Liver (tissue), 10 donors: ENCODE measurements at places on chromosomes 1 and 21. TPM values are rescaled to one million over a fixed set of nuclear protein-coding genes. Genes with fewer than 3 reads are reported as not detected.

GRCh38 chr1:100188617-100189016 is 10.6 kb upstream of the LRRC39 start:
- peaks cover 3% of the 10 kb centered on the region for H3K36me3 ChIP-seq
- peaks cover 5% of the 10 kb centered on the region for H3K4me1 ChIP-seq
- H3K4me3 ChIP-seq = no peak overlapping the region

Gene AMY1A
- not detected for total RNA-seq

DNA sequence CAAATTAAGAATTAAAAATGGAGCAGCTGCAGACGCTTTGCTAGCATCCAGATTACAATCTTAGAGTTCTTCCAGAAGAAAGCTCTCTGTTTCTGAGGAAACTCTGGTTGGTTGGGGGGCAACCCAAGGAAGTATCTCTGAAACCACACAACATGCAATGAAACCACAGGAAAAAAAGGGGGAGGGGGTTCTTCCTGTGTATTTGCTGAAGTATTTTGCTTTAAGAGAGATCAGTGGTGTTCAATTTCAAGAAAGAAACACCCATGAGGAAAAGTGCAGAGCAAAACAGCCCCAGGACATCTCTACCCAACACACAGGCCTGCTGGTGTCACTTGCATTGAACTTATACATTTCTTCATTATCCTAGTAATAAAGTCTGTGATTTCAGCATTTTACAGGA is 19.7 kb upstream of the TIAM1 start:
- no peaks in the 10 kb centered on the region for H3K4me1 ChIP-seq
- DNase-seq = no peak
- no peak overlapping the region for H3K4me3 ChIP-seq
- H3K27me3 ChIP-seq = no peaks in the 10 kb centered on the region

DNA sequence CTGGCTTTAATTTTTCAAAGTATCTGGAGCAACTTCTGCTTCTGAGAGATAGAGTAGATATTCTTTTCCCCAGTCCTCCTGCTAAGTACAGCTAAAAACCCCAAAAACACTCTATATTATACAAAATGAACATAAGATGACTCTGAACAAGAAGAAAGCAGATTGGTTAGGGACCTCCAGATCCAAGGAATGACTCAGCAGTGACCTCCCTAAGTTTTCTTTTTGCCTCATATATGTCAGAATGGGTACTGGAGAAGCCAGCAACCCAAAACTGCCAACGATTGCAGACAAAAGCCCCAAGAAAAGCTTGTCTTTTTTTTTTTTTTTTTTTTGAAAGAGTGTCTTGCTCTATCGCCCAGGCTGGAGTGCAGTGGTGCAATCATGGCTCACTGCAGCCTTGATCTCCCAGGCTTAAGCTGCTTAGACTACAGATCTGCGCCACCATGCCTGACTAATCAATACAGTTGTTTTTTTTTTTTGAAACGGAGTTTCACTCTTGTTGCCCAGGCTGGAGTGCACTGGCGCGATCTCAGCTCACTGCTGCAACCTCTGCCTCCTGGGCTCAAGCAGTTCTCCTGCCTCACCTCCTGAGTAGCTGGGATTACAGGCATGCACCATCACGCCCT is 22.7 kb downstream of the NDUFS5 start:
- no peak overlapping the region for H3K4me3 ChIP-seq
- peaks cover 10% of the 10 kb centered on the region for H3K36me3 ChIP-seq
- no peaks in the 10 kb centered on the region for H3K27me3 ChIP-seq
- peak overlapping the region; percentile 46 for H3K27ac ChIP-seq
- H3K4me1 ChIP-seq = no peaks in the 10 kb centered on the region

Gene C4BPB
- 59.7 TPM for total RNA-seq

Gene ARMH1
- 3.0 TPM for total RNA-seq

DNA sequence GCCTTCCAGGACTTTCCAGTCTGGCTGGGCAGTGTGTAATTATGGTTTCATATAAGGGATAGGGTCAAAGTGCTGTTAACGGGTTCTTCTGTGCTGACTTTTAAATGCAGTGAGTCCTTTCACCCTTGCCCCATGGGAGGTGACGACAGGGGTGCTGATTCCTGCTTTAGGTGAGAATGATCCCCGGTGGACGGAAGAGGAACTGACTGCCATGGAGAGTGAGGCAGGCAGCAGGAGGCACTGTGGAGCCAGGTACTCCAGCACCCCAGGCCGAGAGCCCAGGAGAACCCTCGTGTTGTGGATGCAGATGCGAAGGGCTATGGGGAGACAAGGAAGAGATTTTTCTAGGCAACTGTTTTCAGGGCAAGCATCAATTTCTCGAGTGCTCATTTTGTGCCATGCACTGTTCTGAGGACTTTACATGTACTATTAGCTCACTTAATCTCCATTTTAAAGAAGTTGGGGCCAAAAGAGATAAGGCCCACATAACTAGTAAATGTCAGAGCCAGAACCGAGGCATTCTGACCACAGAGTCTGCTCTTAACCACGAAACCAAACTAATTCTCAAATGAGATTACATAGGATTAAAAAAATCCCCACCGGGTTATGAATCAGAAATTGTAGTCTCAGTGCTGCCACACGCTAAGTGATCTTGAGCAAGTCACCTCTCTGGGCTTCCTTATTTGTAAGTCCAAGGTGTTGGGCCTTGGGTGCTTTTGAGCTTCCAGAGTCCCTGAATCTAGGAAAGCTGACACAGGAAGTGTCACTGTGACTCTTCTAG is 28.2 kb downstream of the STPG1 start:
- no peak overlapping the region for H3K4me3 ChIP-seq
- H3K27me3 ChIP-seq = no peaks in the 10 kb centered on the region
- no peaks in the 10 kb centered on the region for H3K36me3 ChIP-seq
- peaks cover 6% of the 10 kb centered on the region for H3K4me1 ChIP-seq

DNA sequence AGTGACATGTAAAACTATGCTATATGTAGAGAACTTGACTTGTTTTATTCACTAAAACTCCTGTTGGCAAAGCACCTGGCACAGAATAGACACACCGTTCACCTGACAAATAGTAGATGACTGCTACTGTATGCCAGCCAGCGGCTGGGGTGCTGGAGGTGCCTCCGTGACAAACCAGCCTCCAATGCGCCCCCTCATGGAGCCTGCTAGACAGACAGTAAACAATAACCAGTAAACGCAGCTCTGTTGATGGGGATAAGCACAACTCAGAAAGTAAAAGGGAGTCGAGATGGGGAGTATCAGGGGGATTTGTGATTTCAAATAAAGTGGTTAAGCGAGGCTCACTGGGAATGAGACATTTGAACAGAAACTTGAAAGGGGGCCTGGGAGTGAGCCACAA is 107.2 kb downstream of the PRDM2 start:
- H3K4me1 ChIP-seq = no peaks in the 10 kb centered on the region
- H3K4me3 ChIP-seq = no peak overlapping the region
- no peak for DNase-seq

DNA sequence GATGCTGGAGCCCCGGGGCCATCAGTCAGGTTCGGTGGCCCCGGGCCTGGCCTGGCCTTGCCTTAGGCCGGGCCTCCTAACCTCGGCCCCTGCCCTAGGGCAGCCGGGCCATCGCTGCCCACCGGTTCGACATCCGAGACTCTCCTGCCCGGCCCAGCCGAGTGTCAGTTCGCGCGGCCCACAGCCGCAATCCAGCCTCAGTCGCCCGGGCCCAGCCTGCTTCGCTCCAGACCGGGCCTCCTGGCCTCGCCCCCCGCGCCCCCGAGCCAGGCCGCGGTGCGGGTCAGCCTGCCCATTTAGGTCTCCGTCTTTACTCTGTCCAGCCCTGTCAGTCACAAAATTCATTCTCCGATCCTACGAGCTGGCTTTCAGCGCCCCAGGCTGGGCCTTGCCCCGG is 777 bp downstream of the LRRC41 start:
- H3K27me3 ChIP-seq = no peaks in the 10 kb centered on the region
- H3K4me1 ChIP-seq = peaks cover 6% of the 10 kb centered on the region
- DNase-seq = peak; percentile 70
- H3K4me3 ChIP-seq = peak overlapping the region; percentile 72
- H3K27ac ChIP-seq = peak overlapping the region; percentile 95

DNA sequence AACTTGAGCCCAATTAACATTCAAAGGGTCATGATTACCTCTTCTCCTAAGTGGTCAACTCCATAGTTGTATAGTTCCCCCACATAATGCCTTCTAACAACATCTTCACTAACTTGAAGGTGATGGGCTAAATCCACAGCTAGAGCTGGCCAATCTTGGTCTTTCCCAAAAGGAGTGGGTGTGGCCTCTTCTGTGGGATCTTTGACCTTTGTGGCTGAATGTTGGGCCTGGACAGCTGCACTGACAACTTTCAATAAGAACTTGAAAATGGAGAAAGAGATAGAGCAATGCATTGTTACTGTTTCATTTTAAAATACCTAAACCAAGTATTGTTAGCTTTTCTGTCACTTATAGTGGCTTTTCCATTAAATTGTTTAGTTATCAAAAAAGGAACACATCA is 59.2 kb downstream of the IARS2 start:
- H3K4me3 ChIP-seq = no peak overlapping the region
- peaks cover 40% of the 10 kb centered on the region for H3K36me3 ChIP-seq
- no peaks in the 10 kb centered on the region for H3K27me3 ChIP-seq
- H3K4me1 ChIP-seq = no peaks in the 10 kb centered on the region
- no peak overlapping the region for H3K27ac ChIP-seq

DNA sequence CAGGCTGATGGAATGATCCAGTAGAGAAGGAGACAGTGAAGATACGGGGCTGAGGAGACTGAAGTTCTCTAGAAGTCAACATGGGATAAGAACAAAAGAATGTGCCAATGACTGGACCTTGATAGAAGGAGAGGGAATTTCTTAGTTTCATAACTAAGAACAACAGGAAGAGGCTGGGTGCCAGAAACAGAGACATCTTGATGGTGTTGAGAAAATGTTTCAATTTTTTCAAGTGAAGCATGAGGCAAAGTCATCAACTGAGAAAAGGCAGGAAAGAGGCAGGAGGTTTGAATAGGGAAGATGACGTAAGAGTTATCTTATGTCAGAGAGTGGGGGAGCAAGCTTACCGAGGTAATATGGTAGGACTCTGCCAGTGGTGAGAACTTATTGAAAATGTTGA is 80.1 kb downstream of the SPAG17 start:
- H3K4me1 ChIP-seq = no peaks in the 10 kb centered on the region
- no peaks in the 10 kb centered on the region for H3K36me3 ChIP-seq
- no peak for DNase-seq
- H3K27me3 ChIP-seq = no peaks in the 10 kb centered on the region

- no peaks in the 10 kb centered on the region for H3K36me3 ChIP-seq
- no peak overlapping the region for H3K27ac ChIP-seq
- no peaks in the 10 kb centered on the region for H3K27me3 ChIP-seq
- no peak for DNase-seq
Observed at GRCh38 chr1:66446261-66447001, 87.5 kb upstream of the SGIP1 start.

GRCh38 chr1:206912445-206913095 is 9.2 kb downstream of the FCMR start:
- H3K27ac ChIP-seq = no peak overlapping the region
- no peaks in the 10 kb centered on the region for H3K36me3 ChIP-seq
- no peaks in the 10 kb centered on the region for H3K27me3 ChIP-seq
- no peak overlapping the region for H3K4me3 ChIP-seq
- DNase-seq = peak; percentile 60
- H3K4me1 ChIP-seq = no peaks in the 10 kb centered on the region

- no peaks in the 10 kb centered on the region for H3K4me1 ChIP-seq
- H3K4me3 ChIP-seq = no peak overlapping the region
- H3K27ac ChIP-seq = no peak overlapping the region
- H3K27me3 ChIP-seq = no peaks in the 10 kb centered on the region
- no peaks in the 10 kb centered on the region for H3K36me3 ChIP-seq
Observed at GRCh38 chr1:6294890-6295556, 34.1 kb upstream of the GPR153 start.

GRCh38 chr1:84693005-84693404 is 2.7 kb upstream of the SSX2IP start:
- peaks cover 8% of the 10 kb centered on the region for H3K4me1 ChIP-seq
- no peaks in the 10 kb centered on the region for H3K36me3 ChIP-seq
- no peaks in the 10 kb centered on the region for H3K27me3 ChIP-seq
- no peak for DNase-seq

Gene LPAR3
- not detected for total RNA-seq

GRCh38 chr1:246875041-246876026 is 56.4 kb downstream of the AHCTF1 start:
- no peak overlapping the region for H3K27ac ChIP-seq
- H3K27me3 ChIP-seq = no peaks in the 10 kb centered on the region
- H3K4me3 ChIP-seq = no peak overlapping the region
- no peak for DNase-seq
- H3K4me1 ChIP-seq = no peaks in the 10 kb centered on the region

DNA sequence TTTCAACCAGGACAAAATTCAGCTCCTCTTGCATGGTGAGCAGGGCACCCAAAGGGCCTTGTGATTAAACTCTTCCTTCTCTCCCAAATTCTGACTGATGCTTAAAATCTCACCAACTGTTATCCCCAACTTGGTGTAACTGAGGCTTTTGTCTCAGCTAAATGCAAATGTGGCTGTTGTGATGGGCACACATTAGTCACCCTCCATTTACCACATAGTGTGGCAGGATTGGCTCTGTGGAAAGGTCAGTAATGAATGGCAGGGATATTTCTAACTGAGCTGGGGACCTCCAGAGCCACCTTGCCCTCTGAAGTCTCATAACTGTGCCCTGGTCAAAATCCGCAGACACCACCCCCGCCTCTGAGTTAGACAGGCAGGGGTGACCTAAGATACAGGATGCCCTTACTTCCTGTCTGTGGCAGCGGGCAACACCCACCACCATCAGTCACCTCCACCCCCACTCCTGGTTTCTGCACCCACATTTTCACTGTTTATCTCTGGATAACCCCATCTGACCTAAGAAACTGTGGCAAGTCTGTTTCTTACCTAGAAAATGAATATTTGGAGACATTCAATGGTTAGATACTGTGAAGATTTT is 25.4 kb upstream of the RGS16 start:
- H3K4me1 ChIP-seq = no peaks in the 10 kb centered on the region
- H3K27ac ChIP-seq = no peak overlapping the region
- H3K27me3 ChIP-seq = no peaks in the 10 kb centered on the region
- DNase-seq = no peak
- no peak overlapping the region for H3K4me3 ChIP-seq

GRCh38 chr1:32972814-32973428 is 8.3 kb upstream of the RNF19B start:
- peak overlapping the region; percentile 57 for H3K4me3 ChIP-seq
- peaks cover 5% of the 10 kb centered on the region for H3K4me1 ChIP-seq
- H3K27me3 ChIP-seq = no peaks in the 10 kb centered on the region
- H3K27ac ChIP-seq = no peak overlapping the region

DNA sequence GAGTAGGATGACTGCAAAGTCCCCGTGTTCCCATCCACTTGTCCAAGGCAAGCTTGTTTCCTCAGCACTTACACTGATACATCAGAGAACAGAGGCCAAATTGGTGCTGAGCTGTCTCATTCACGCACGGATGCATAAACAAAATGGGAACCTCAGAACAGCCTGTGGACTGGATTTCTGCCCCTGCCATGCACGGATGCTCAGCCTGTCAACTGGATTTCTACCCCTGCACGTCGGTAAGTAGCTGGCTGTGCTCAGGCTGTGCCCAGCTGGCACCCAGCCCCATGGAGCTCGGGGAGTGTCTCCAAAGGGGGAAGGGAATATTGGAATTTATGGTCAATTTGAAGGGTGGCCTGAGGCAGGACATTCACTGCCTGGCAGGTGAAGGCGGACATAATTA is 40.8 kb upstream of the TMPRSS2 start:
- no peaks in the 10 kb centered on the region for H3K27me3 ChIP-seq
- H3K36me3 ChIP-seq = no peaks in the 10 kb centered on the region
- no peaks in the 10 kb centered on the region for H3K4me1 ChIP-seq
